ENCODE measurements at places on chromosomes 1 and 21.

DNA sequence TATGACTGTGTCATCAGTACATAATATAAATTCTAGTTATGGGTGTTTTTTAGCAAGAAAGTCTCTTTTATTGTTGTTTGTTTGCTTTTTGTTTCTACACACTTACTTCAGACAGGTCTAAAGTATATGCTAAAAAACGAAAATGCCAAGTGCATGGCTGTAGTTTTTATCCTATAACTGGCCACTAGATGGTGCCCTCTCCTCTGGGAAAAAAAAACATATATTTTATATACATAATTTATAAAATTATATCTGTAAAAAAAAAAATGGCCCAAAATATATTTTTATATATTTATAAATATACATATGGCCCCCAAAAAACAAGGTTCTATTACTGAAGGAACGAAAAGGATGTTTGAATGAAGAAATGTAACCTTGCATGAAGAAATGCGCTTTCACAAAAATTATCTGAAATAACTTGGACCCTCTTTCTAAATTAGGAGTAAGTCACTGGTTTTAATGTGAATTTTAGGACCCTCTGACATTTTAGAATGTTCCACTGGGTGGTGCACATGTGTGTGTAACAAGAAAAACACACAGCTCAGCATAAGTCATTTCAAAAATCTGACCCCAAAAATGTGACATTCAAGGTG, 93.5 kb downstream of the TTLL7 start:
- DNase-seq: peak; percentile 25

- no peak for DNase-seq
Observed at GRCh38 chr1:12049616-12050015, 13.5 kb upstream of the TNFRSF8 start.

GRCh38 chr21:25626757-25627156, 12.3 kb upstream of the JAM2 start:
- DNase-seq: no peak

DNA sequence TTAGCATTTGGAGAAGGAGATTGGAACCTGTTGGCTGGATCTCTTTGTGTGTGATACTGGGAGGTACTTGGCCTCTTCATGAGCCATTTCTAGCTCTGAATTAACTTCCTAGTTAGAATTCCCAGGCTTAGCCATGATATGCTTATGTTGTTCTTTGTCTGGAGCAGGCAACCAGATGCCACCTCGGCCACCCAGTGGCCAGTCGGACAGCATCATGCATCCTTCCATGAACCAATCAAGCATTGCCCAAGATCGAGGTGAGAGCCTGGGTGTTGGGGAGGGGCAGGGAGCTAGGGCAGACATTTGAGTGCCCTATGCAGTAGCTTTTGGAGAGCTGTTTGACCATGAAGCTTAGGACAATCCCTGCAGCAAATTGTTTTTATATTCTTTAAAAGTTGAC, 26.5 kb upstream of the PIGV start:
- no peak for DNase-seq

DNA sequence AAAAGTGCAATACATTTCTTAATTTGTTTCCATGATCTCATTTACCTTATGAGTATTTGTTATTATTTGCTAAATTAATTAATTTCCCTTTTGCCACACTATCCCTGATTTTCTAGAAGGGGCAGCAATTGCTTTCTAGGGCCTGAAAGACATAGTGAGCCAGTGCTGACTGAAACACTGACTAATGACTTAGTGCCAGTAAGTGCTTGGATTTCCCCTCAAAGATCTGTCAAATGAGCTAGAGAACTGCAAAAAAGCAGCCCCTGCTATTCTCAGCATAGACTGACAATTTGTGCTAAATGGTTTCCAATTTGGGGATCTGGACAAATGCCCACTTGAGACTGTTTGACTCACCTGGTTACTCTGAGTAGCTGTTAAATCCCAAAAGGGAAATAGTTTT, 35.6 kb upstream of the USH2A start:
- no peak for DNase-seq

GRCh38 chr1:109790735-109791494, 27.2 kb upstream of the EPS8L3 start:
- peak; percentile 32 for DNase-seq

DNA sequence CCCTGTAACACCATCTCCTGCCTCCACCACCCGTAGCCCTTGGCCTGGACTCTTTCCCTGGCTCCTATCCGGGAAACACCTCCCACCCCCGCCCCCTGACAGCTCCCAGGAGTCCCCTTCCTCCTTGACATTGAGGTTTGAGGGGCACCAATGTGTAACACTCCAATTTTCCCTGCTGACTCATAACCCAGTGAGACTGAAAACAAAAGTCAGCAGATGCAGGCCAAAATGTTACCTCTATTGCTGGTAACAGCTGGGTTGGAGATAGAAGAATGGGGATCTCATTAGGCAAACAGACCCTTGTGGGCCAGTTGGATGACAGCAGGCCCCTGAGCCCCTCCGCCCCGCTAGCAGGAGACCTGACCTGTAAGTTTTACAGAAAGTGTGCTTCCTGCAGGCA, 237.2 kb downstream of the KAZN start:
- DNase-seq: no peak

DNA sequence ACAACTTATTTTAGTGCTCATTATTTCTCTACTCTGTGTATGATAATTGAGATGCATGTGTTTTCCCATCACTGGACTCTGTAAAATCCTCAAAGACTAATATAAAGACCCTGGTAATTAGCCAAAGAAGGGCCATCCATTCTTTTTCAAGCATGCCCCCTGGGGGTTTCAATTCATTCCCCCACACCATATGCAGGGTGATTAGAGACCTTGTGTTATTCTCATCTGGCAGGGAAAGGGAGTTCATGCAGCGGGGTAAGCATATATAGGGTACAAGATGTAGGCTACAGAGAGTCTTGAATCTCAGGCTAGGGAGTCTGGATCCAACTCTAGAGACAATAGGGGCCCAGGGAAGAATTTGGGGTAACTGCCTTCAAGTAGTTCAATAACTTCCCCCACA, 166.5 kb downstream of the TNR start:
- no peak for DNase-seq

- DNase-seq: no peak
Observed at GRCh38 chr1:211518330-211519289, 26.6 kb upstream of the RD3 start.
